ENCODE measurements at places on chromosomes 1 and 21. TPM values are rescaled to one million over a fixed set of nuclear protein-coding genes. Genes with fewer than 3 reads are reported as not detected.

FCRL2 gene
- total RNA-seq, result 0.37 TPM

AGT gene
- 1.1 TPM for total RNA-seq

CR1L gene
- not detected for total RNA-seq

GPR37L1 gene
- not detected for total RNA-seq

NPR1 gene
- total RNA-seq, result 12.7 TPM

TEX38 gene
- total RNA-seq, result not detected

ASCL5 gene
- not detected for total RNA-seq

PALMD gene
- 1.9 TPM for total RNA-seq

PTPN7 gene
- 5.2 TPM for total RNA-seq

DNA sequence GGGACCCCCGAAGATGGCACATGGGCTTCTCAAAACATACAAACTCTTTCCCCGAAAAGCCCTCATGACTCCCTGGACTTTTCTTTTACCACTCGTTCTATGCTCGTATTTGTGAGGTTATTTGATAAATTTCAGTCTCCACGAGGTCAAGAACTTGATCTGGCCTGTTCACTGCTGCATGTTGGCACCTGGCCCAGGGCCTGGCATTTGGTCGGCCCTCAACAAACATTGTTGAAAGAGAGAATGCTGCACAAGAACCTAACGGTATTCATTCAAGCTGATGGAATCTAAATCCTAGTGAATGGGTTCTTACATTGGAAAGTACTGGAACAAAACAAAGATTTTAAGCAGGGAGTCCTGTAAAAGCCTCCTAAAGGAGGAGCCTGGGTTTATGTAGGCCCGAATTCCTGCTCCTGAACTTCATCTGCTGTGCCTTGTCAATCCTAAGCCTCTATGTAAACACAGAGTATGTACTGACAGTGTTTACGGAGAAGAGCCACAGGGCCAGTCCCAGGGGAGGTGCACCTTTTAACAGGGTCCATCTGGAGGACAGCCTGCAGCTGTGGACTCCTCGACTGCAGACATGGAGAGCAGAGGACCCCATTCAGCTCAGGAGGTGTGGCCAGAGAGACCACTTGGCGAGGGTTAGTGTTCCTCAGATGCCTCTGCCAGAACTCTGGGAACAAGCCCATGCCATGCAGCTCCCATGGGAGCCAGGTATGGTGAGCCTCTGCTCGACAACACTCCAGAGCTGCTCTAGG is 46.9 kb downstream of the L1TD1 start:
- H3K4me1 ChIP-seq, result no peaks in the 10 kb centered on the region
- H3K36me3 ChIP-seq, result no peaks in the 10 kb centered on the region
- H3K27ac ChIP-seq, result no peak overlapping the region
- DNase-seq, result peak; percentile 17
- no peak overlapping the region for H3K4me3 ChIP-seq

DNA sequence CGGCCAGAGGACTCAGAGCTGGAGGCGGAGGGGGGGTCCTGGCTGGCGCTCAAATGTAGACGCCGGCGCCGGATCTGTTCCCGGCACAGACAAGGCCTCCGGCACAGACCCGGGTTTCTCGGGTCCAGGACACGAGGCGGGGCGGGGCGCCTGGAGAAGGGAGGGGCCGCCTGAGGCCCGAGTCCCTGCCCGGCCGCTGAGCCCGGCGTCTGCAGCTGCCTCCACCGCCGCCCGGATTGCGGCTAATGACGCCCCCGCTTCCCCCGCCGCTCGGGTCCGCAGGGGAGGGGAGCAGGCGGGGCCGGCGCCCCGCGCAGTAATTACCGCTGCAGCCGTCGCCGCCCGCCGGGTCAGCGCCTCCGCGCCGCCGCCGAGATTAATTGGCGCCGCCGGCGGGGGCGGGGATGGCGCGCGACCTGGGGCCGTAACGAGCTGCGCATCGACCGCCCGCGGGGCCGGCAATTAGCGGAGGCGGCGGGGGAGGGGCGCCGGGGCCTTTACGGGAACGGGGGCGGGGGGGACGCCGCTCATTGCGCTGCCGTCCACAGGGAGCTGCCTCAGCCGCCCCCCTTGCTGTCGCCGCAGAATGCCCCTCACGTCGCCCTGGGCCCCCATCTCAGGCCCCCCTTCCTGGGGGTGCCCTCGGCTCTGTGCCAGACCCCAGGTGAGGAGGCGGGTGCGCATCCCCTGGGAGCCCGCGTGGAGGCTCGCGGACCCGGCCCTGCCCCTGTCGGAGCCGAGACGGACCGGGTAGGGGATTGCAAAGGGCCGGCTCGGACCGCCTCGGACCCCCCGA is 17.3 kb downstream of the NOC2L start:
- H3K27ac ChIP-seq, result peak overlapping the region; percentile 82
- DNase-seq, result peak; percentile 73
- H3K27me3 ChIP-seq, result peaks cover 71% of the 10 kb centered on the region
- H3K36me3 ChIP-seq, result peaks cover 4% of the 10 kb centered on the region

GRCh38 chr1:192183788-192184187 is 25.5 kb downstream of the RGS18 start:
- H3K27ac ChIP-seq, result no peak overlapping the region
- no peaks in the 10 kb centered on the region for H3K36me3 ChIP-seq
- H3K4me1 ChIP-seq, result no peaks in the 10 kb centered on the region
- H3K27me3 ChIP-seq, result no peaks in the 10 kb centered on the region
- no peak overlapping the region for H3K4me3 ChIP-seq

- H3K27me3 ChIP-seq, result no peaks in the 10 kb centered on the region
- H3K27ac ChIP-seq, result no peak overlapping the region
- H3K4me3 ChIP-seq, result no peak overlapping the region
- H3K36me3 ChIP-seq, result no peaks in the 10 kb centered on the region
- DNase-seq, result no peak
These were observed 38.4 kb downstream of the CLSTN1 start for GRCh38 chr1:9785406-9785805.

- DNase-seq, result peak; percentile 27
- peak overlapping the region; percentile 42 for H3K27ac ChIP-seq
- H3K4me1 ChIP-seq, result peaks cover 51% of the 10 kb centered on the region
- no peak overlapping the region for H3K4me3 ChIP-seq
- no peaks in the 10 kb centered on the region for H3K27me3 ChIP-seq
- H3K36me3 ChIP-seq, result no peaks in the 10 kb centered on the region
These were observed 46.8 kb upstream of the WASF2 start for GRCh38 chr1:27536767-27537166.

DNA sequence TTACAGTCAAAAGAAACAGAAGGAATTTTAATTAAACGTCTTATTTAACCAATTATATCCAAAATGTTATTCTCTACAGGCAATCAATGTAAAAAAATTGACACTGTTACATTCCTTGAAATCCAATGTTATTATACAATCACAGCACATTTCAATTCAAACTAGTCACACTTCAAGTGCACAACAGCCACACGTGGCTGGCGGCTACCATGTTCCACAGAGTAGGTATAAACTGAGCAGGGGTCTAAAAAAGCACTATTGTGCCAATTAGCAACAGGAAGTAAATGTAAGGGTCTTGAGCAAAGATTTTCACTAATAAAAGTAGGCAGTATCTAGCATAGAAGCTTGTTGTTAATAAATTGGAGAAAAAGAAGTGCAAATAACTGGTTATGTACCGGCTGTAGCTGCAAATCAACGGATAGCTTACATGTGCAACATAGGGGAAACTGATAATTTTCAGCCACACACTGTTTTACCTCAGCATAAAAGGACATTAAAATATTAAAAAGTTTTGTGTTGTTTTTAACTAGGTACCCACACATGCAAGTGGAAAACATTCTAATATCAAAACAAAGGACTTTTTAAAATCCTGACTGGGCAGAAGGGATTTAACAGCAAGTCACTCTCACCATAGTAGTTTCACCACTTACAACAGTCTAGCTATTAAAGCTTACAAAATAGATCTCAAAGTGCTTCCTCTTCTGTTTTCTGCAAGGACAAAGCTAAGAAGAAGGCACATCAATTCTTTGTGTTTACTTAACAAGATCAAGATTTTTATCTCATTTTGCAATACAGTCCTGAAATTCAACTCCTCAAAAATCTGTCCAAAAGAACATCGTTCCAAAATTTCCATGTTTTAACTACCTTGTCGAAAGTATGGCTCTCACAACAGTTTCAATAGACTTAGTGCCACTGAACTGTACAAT is 2.5 kb downstream of the CSDE1 start:
- no peaks in the 10 kb centered on the region for H3K36me3 ChIP-seq
- peak overlapping the region; percentile 99 for H3K27ac ChIP-seq
- H3K4me3 ChIP-seq, result peak overlapping the region; percentile 93
- no peaks in the 10 kb centered on the region for H3K27me3 ChIP-seq
- DNase-seq, result no peak

DNA sequence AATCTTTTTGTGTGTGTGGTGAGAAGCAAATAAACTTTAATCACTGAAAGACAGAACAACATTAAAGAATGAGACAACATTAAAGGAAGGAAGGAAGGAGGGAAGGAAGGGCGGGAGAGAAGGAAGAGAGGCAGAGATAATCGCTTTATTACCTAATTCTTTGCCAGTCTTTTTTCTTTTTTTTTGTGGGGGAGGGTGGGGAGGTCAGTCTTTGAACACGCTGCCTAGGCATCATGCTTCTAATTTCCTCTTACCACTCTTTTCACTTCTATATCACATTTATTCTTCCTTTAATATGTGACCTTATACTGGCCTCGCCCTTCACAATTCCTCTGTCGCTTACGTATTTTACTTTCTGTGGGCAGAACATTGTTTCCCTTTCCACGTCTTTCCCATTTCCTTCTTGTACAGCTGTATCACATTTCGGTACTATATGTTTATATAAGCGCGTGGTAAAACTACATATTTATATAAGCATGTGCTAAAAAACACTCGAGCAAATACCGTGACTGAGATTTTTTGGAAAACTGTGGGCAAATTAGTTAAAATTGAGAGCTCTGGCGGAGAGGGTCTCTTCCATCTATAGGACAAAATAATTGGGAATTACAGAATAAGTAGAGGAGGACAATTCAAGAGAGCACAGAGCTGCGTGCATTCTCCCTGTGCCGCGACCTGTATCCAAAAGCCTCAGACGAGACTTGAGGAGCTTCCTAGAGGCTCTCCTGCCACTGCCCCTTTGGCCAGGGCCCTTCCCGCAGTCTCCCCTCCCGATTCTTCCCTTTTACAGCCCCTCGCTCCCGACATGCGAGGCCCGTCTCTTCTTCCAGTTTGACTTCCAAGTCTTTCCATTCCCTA is 823 bp upstream of the PRKAA2 start:
- H3K27me3 ChIP-seq, result peaks cover 18% of the 10 kb centered on the region
- H3K27ac ChIP-seq, result peak overlapping the region; percentile 85
- DNase-seq, result peak; percentile 18
- no peaks in the 10 kb centered on the region for H3K36me3 ChIP-seq
- H3K4me3 ChIP-seq, result peak overlapping the region; percentile 69
- H3K4me1 ChIP-seq, result peaks cover 7% of the 10 kb centered on the region

GRCh38 chr1:245590726-245591125 is 435.9 kb downstream of the KIF26B start:
- no peak for DNase-seq
- H3K4me1 ChIP-seq, result no peaks in the 10 kb centered on the region
- no peaks in the 10 kb centered on the region for H3K27me3 ChIP-seq
- no peak overlapping the region for H3K27ac ChIP-seq
- H3K36me3 ChIP-seq, result no peaks in the 10 kb centered on the region

GRCh38 chr1:37465593-37466517 is 8.5 kb upstream of the ZC3H12A start:
- H3K4me3 ChIP-seq, result no peak overlapping the region
- H3K27me3 ChIP-seq, result no peaks in the 10 kb centered on the region
- H3K36me3 ChIP-seq, result no peaks in the 10 kb centered on the region
- H3K4me1 ChIP-seq, result peaks cover under 1% of the 10 kb centered on the region

DNA sequence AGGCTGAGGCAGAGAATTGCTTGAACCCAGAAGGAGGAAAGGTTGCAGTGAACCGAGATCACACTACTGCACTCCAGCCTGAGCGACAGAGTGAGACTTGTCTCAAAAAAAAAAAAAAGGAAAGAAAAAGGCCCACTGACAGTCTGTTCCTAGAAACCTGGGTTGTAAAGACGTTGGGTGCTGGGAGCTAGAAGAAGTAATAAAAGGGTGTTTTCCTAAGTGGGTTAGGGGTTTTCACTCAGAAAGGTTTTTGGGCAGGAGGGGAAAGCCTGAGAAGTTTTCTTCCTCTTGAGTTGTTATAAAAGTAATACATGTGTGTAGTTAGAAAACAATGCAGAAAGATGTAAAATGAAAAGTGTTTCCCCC is 25.4 kb downstream of the CELA3A start:
- no peak overlapping the region for H3K4me3 ChIP-seq
- DNase-seq, result no peak
- no peaks in the 10 kb centered on the region for H3K27me3 ChIP-seq
- H3K36me3 ChIP-seq, result no peaks in the 10 kb centered on the region

DNA sequence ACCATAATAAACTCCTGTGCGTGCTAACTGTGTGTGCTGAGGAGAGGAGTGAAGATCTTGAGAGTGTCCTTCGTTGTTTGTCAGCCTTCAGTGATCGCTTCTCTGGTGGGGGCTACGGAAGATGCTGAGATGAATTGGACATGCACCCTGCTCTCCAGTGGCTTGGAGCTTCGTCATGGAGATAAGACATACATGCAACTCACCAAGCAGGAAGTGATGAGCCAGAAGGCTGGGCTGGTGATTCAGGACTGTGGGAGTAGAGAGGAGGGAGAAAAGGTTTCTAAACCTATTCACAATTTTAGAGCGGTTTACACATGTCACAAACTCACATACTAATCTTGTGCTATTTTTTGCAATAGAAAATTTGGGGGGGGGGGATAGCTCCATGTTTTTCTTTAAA is 128.9 kb upstream of the ADAR start:
- H3K4me3 ChIP-seq, result no peak overlapping the region
- H3K27ac ChIP-seq, result no peak overlapping the region

DNA sequence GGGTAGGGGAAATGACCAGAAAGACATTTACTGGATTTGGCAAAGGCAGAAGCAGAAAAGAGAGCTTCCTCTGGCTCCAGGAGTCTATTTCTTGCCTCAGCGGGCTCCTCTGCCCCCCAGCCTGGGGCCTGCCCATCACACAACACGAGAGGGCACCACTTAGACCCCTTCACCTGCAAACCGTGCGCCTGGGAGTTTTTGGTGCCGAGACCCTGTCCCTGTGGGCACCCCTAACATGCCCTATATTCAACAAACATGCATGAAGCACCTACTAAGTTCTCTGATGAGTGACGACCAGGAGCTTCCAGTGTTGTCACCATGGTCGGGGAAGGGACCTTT is 18.8 kb downstream of the IL6R start:
- H3K27ac ChIP-seq, result peak overlapping the region; percentile 93
- no peaks in the 10 kb centered on the region for H3K27me3 ChIP-seq
- no peak overlapping the region for H3K4me3 ChIP-seq
- H3K4me1 ChIP-seq, result peaks cover 85% of the 10 kb centered on the region
- no peak for DNase-seq
- no peaks in the 10 kb centered on the region for H3K36me3 ChIP-seq

DNA sequence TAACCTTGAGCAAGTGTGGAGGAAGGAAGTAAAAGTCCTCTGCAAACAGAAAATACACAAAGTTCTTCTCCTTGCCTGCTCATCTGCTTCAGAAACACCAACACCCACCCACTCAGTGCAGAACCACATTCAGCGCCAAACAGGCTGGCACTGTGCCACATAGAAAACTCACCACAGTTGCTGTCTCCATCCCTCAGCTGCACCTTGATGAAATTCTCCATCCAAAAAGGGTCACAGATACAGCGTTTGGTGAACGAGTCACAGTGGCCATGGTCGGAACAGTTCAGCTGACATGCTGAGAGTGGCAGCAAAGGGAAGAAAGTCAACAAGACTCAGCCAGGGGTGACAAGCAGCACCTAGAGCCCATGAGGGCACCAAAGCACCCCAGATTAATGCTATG is 114.5 kb downstream of the KIAA0319L start:
- H3K27me3 ChIP-seq, result no peaks in the 10 kb centered on the region
- no peaks in the 10 kb centered on the region for H3K4me1 ChIP-seq
- no peak overlapping the region for H3K27ac ChIP-seq
- H3K36me3 ChIP-seq, result no peaks in the 10 kb centered on the region
- DNase-seq, result no peak

GRCh38 chr1:32724678-32725614 is 22.4 kb upstream of the SYNC start:
- peaks cover 10% of the 10 kb centered on the region for H3K4me1 ChIP-seq
- no peak overlapping the region for H3K27ac ChIP-seq
- no peaks in the 10 kb centered on the region for H3K27me3 ChIP-seq
- H3K36me3 ChIP-seq, result no peaks in the 10 kb centered on the region
